Stimulated activated CD8-positive, alpha-beta memory T cell treated with anti-CD3 and anti-CD28 coated beads, Interleukin-15, amount 100 ng/mL, for 24 hours (primary cell): ENCODE measurements at places on chromosomes 1 and 21.

GRCh38 chr1:226406401-226406881 is 1.5 kb downstream of the PARP1 start:
- DNase-seq = no peak

GRCh38 chr1:82179131-82179530 is 378.4 kb downstream of the ADGRL2 start:
- DNase-seq = no peak

DNA sequence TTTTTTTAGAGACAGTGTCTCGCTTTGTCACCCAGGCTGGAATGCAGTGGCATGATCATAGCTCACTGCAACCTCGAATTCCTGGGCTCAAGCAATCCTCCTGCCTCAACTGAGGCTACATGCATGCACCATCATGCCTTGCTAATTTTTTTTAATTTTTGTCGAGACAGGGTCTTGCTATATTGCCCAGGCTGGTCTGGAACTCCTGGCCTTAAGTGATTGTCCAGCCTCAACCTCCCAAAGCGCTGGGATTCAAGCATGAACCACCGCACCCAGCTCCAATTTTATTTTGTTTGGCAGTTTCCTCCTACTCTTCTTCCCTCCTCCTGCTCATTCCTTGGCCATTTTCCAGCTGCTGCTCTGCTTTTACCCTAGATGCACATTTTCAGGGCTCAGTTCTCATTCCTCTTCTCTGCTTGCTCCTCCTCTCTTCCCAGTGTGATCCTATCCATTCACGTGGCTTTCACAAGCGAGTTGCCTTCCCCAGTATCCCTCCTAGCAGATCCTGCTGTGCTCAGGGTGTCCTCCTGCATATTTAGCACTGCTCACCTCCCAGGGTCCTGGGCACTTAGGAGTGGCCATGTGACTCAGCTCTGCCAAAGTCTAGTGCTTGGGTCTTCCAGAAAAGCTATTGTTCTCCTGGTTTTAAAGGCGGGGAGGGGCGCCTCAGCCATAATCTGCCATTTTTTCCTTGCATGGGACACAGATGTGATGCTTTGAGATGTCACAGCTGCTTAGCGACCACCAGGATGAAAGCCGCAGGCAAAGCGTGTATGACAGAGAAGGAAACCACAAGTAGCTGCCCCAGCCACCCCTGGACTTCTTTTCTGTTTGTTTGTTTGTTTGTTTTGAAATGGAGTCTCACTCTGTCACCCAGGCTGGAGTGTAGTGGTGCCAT is 33.7 kb downstream of the PSEN2 start:
- no peak for DNase-seq

DNA sequence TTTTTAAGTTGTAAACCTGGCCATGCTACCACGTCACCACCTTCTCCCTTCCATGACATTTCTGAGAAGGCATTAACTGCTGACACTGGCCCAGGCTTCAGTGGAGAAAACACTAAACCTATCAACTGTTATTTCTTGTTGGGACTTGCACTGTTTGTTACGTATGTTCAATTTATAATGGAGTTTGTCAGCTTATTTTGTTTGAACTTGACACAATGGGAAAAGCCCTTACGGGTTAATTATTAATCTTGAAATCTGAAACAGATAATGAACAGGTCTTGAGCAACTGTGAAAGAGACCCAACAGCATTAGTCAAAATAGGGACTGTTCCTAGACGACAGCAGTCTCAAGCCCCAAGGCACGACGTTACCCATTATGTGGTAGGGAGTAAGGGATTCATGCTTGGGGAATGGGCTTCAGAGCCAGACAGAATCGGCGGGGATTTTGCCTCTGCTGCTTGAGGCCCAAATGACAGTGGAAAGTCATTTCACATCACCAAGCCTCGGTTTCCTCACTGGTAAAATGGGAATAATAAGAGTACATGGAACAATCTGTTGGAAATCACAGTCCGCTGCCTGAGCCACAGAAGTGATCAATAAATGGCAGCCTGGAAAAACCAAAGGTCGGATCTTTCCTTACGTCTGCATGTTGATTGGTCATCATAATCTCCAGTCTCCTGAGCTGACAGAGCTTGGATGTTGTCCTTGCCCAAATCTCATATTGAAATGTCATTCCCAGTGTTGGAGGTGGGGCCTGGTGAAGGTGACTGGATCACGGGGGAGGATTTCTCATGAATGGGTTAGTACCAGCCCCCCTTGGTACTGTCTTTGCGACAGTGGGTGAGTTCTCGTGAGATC is 44.5 kb downstream of the TIAM1 start:
- DNase-seq = no peak

GRCh38 chr21:31992391-31992790 is 119.6 kb downstream of the HUNK start:
- no peak for DNase-seq

DNA sequence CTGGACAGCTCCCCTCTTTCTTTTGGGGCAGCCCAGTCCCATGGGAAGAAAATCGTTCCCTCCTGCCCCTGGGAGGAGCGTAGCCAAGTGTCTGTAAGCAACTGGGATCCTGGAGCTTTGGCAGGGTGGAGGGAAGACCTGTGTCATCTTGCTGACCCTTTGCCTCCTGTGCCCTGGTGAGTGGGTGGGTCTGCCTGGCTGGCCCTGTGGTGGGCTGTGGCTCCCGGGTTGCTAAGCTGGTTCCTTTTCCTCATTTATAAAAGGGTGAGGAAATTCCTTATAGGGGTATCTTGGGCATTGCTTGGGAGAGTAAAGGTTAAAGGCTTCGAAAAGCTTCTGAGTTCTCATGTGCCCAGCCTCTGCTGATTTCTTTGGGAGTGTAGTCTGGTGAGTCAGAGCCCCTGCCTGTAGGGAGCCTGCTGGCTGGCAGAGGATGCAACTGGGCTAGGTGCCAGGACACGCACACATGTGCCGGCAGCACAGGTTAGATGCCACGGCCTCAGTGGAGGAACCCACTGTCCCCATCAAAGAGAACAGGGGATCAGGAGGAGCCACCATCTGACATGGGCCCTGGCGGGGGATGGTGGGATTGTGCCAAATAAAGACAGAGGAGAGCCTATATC is 85.2 kb downstream of the ARHGEF10L start:
- no peak for DNase-seq

DNA sequence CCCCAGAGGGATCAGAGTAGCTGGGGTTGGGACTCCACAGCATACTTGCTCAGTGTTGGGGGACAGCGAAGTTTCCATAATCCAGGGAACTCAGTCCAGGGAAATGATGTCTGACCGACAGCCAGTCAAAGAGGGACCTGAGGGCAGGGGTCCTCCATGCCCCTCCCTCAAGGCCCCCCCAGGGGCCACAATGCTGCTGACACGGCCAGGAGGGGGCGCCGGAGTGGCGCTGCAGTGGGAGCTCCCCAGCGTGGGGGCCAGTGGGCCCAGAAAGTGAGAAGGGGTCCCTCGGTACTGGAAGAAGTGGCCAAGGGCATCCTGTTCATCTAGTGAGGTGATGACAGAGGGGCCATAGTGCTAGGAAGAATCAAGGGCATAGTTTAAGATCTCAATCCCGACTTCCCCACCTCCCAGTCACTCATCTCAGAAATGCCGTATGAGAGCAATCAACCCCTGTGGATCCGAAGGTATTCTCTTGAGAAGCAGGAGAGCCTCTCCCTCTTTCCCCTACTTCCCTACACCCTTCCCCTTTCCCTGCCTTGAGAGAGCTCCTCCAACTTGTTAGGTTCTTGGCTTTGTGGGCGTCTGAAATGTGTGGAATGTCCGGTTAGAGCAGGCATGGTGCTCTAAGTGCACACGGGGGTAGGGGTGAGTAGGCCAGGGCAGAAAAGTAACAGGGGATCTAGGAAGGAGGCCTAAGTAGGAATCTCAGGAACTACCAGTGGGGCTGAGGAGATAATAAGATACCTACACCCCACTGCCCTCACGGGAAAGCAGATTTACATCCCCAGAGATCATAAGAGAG is 4.1 kb downstream of the NUDT17 start:
- DNase-seq = no peak

DNA sequence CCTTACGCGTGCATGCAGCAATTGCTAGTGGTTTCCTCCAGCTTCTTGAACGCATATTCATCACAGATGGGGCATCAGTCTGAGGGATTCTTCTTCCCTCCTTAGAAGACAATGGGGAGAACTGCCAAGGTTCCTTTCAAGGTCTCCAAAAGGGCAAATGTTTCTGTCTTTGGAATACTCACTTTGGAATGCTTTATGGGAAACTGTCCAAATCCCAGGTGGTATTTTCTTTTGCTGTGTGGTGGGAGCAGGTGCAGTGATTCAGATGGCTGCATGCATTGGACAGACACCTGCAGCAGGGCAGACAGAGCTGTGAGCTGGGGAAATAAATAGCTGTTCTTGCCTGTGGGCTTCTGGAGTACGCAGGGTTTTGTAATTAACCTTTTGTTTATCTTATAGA is 40.5 kb downstream of the URB2 start:
- no peak for DNase-seq

- DNase-seq = no peak
Observed at GRCh38 chr1:211329764-211330201, 3.1 kb downstream of the TRAF5 start.

- no peak for DNase-seq
Observed at GRCh38 chr1:43067977-43068751, 103.9 kb downstream of the EBNA1BP2 start.

GRCh38 chr1:2459757-2460156 is 16.3 kb upstream of the PLCH2 start:
- DNase-seq = no peak

- DNase-seq = no peak
Observed at GRCh38 chr1:21605964-21606705, 63.0 kb downstream of the RAP1GAP start.

GRCh38 chr1:186829686-186830587 is 1.2 kb downstream of the PLA2G4A start:
- no peak for DNase-seq

DNA sequence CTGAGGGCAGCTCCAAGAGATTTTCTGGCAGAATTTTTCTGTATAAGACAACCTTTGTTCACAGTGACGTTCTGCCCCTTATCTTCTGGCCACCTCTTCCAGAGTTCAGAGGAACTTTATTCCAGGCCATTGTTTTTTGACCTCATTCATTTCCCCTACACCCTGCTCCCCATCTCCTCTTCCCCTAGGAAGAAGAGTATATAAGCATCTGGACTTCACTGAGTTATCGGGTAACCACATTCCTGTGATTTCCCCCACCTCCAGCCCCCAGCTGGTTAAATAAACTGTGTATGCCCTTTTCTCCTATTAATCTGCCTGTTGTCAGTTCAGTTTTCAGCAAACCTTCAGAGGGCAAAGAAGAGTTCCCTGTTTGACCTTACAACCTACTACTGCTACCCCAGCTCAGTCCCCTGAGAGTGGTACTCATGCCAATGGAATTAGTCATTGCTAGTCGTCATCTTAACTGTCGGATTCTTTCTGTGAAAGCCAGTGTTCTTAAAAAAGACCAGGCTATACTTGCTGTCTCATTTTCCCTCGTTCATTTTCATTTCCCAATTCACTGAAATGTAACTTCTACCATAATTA is 14.3 kb upstream of the ALG14 start:
- no peak for DNase-seq

- no peak for DNase-seq
Observed at GRCh38 chr1:24941564-24941963, 11.5 kb upstream of the RUNX3 start.

GRCh38 chr1:6948861-6949260 is 163.6 kb downstream of the CAMTA1 start:
- no peak for DNase-seq

DNA sequence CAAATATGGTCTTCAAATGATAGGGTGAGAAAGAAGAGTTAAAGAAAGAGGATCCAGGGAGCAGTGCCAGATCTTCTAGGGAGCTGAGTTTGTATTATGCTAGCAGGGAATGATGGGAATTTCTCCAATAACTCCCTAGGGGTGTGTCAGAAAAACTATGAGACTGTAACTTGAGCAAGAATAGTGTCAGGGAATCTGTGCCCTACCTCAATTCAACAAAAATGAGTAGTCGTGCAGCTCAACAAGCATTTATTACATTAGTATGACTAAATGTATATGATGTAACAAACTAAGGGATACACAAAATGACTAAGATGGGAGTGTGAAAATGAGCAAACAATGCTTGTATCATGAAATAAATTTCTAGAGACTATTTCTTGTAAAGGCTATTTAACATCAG is 24.2 kb downstream of the SPAG17 start:
- no peak for DNase-seq

DNA sequence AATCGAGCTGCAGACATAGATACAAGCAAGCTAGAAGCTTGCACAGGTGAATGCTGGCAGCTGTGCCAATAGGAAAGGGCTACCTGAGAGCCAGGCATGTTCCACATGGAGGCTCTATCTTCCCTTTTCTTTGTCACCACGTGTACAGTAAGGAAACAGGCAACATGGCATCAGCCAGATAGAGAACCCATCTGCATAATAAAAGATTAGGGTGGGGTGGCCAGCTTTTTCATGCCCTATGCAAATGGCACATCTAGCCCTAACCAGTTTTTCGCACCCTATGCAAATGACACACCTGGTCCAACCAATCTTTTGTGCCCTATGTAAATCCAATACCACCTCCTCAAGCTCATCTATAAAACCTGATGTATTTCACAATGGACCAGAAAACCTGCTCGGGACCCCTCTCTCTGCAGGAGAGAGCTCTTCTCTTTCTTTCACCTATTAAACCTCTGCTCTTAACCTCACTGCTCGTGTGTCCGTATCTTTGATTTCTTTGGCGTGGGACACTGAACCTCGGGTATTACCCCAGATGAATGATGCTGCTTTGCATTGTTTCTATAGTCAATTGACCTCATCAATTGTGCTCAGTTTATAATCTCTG is 93.9 kb downstream of the SLC30A10 start:
- DNase-seq = no peak

- no peak for DNase-seq
Observed at GRCh38 chr1:62841587-62842169, 57.7 kb downstream of the ATG4C start.

DNA sequence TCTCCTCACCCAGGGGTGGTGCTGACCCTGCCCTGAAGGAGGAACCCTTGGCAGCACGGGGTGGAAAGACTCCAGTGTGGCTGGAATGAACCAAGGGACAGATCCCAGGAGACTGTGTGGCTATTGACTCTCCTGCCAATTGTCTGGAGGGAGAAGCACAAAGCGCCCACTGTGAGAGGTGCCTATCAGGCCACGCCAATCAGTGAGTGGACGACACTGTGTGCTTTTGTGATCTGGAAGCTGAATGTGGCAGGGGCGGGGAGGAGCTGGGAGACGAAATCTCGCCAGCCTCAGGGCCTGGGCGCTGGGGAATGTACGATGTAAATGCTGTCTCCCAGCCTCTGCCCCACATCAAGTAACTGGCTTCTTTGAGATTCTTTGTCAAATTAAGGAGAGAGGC is 167.1 kb downstream of the ZBTB18 start:
- DNase-seq = no peak

DNA sequence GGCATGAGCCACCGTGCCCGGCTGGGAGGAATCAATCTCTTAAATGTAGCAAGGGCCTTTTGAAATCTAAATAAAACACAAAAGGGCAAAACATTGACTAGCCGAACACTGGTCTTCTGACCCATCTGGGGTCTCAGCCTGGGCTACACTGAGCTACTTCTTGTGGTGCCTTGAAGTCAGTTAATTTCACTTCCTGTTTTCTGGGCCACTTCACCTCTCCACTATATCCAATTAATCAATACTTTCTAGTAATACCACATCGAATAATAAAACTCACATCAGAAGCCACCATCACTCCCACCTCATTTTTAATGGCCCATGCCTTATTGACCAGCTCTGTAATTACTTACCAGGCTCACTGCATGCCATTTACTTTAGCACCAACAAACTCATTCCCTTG is 138.0 kb upstream of the SAMSN1 start:
- no peak for DNase-seq

GRCh38 chr1:31422505-31423319 is 9.7 kb downstream of the SERINC2 start:
- peak; percentile 54 for DNase-seq

GRCh38 chr21:46555225-46555617 is 49.7 kb downstream of the S100B start:
- no peak for DNase-seq
